ENCODE measurements at places on chromosomes 13 and 19.

DNA sequence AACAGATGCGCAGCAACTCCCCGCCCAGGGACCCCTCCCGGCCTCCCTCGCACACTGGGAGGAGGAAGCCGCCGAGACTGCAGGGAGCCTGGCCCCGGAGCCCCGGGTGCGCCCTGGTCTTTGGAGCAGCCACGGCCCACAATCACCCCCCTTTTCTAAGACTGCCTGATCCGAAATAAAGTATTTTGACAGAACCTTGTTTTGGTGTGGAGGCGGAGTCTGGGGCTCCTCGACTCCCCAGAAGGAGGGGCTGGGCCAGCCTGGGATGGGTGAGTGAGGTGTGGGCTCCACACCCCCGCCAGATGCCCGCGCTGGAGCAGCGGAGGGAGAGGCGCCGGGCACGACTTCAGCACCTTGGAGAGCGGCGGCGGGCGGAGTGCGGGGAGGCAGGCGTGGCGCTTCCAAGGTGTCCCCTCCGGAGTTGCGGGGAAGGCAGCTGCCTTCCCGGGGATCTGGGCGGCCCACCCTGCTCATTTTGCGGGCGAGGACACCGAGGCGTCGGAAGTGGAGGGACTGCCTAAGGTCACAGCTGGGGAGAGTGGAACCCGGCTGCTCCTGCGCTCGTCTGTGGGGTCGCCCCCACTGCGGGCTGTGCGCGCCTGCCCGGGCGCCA lies 9.4 kb downstream of the SIRT6 start:
- no peak for DNase-seq

GRCh38 chr13:105914291-105915036 lies 621.0 kb downstream of the EFNB2 start:
- no peak for DNase-seq

DNA sequence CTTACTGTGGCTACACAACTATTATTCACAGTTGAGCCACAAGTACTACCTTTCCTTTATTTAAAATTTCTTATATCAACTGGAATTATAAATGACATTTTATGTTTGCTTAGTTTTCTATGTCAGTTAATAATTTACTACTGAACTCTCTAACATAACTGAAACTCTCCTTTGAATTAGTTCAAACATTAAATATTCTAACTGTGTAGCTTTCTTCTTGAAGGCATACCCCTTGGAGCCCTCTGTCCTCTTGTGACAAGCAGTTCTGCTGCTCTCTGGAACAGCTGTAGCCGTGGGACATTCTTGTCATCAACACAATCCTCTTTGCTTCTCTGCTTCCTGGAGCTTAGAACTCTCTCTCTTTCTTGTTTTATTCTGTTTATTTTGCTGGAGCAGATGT lies 244.8 kb downstream of the NHLRC3 start:
- DNase-seq = no peak

- peak; percentile 6 for DNase-seq
These were observed 2.2 kb downstream of the ZSCAN22 start for GRCh38 chr19:58328999-58329398.

- peak; percentile 77 for DNase-seq
These were observed 18.8 kb downstream of the RFX1 start for GRCh38 chr19:13987101-13987890.

- DNase-seq = no peak
These were observed 384.8 kb downstream of the SLC7A1 start for GRCh38 chr13:29210676-29211075.

DNA sequence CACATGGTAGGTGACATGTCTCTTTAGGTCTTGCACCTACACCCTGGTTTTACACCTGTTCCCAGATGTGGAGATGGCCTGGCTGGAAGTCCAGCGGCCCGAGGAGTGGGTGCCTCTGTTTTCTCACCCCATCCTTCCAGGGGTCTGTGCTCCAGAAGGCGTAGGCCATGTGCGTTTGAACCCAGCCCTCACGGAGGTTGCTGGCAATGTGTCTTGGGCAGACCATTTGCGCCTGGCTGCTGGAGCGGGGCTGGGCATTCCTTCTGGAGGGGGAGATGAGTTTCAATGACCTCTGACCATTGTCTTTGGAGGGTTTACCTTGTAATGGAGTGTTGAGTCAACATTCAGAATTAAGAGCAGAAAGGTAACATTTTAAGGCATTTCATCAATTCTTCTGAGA lies 54.8 kb upstream of the ZNF536 start:
- DNase-seq = no peak

GRCh38 chr13:51681037-51681678 lies 96.9 kb downstream of the WDFY2 start:
- DNase-seq = no peak

- DNase-seq = no peak
These were observed 51.3 kb upstream of the PCDH9 start for GRCh38 chr13:67281466-67281865.

DNA sequence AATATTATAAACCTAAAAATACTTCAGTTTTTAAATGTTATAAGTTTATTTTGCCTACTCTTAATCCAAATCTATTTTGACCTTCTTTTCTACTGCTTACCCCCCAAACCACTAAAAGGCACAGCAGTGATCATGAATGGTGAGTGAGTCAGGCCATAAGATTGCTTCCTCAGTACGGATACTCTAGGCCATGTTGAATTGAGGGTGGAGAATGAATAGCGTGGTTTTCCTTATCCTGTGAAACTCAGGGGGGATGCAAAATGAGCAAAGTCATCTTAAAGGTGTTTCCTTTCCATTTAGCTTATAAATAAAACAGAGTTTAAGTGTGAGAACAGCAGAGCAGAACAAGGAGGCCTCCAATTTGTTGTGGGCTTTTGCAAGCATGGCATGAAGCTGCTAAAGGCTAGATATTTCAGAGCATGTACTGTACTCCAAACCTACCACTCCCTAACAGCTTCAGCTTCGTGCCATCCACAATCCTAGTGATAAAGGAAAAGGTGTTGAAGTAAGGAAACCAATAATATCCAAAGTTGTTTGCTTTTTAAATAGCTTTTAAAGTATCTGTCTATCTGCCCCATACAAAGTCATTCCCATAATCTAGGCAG lies 25.0 kb downstream of the SERPINE3 start:
- no peak for DNase-seq

- DNase-seq = no peak
These were observed 1.7 kb downstream of the LRP3 start for GRCh38 chr19:33195645-33196347.

GRCh38 chr19:21264416-21264815 lies 64.8 kb downstream of the ZNF708 start:
- no peak for DNase-seq

DNA sequence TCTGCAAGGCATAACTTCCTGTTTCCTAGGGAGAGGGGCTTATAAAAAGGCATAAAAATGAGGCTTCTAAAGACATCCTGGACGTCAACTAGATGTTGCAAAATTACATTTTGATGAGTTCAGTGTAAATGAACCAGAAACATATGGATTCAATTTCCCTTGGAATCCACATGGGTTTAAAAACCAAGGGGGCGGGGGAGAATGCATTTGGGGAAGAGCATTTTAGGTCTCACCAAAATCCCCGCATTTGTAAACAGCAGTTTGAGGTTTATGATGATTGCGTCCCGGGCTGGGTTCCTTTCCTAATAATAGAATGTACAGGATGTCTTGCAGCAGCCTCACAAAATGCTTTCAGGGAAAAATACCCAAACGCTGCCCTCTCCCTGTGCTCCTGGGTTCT lies 407.8 kb downstream of the ZNF536 start:
- no peak for DNase-seq

- DNase-seq = no peak
These were observed 11.6 kb downstream of the ARRDC5 start for GRCh38 chr19:4891066-4891465.

All from GF-D8 (cell line).